Thyroid gland (tissue), 4 donors: ENCODE measurements at places on chromosomes 7 and 10. TPM values are rescaled to one million over a fixed set of nuclear protein-coding genes. Genes with fewer than 3 reads are reported as not detected.

ASB4 gene
- total RNA-seq, result 0.22 TPM

SPDYE11 gene
- total RNA-seq, result not detected

MYOZ1 gene
- 7.0 TPM for total RNA-seq

MRLN gene
- total RNA-seq, result not detected

HOXA6 gene
- total RNA-seq, result not detected

CTBP2 gene
- 92.4 TPM for total RNA-seq

CDC14C gene
- total RNA-seq, result not detected

ACBD7 gene
- 1.3 TPM for total RNA-seq

FBXL13 gene
- total RNA-seq, result 5.6 TPM

SPDYE2B gene
- not detected for total RNA-seq

PANK1 gene
- total RNA-seq, result 21.7 TPM

HMX2 gene
- total RNA-seq, result not detected

C10orf105 gene
- not detected for total RNA-seq

MCM10 gene
- total RNA-seq, result 0.45 TPM

EN2 gene
- 0.29 TPM for total RNA-seq

INTS1 gene
- total RNA-seq, result 34.5 TPM

AKR1C8 gene
- not detected for total RNA-seq

GIMAP4 gene
- total RNA-seq, result 58.0 TPM

CALY gene
- total RNA-seq, result not detected

TMEM178B gene
- 22.3 TPM for total RNA-seq

OR2A7 gene
- 16.8 TPM for total RNA-seq

BMPER gene
- total RNA-seq, result 0.44 TPM

SMARCD3 gene
- 42.2 TPM for total RNA-seq

FAM237B gene
- total RNA-seq, result not detected
